Subcutaneous adipose tissue (tissue), 4 donors: ENCODE measurements at places on chromosomes 5 and 9. TPM values are rescaled to one million over a fixed set of nuclear protein-coding genes. Genes with fewer than 3 reads are reported as not detected.

The FCN2 gene
- 1.5 TPM for total RNA-seq

The CDH10 gene
- not detected for total RNA-seq

The MED7 gene
- total RNA-seq: 17.8 TPM

The SHROOM1 gene
- total RNA-seq: 3.6 TPM

The PCDHGA2 gene
- total RNA-seq: 2.5 TPM

The ARL14EPL gene
- total RNA-seq: not detected

The SLC36A3 gene
- total RNA-seq: not detected

The SRP19 gene
- 31.9 TPM for total RNA-seq
